ENCODE measurements at places on chromosomes 5 and 9.

GRCh38 chr5:43191740-43192557 lies at the start of gene NIM1K:
TSS of gene NIM1K (plus strand) at chr5:43192225. CDS start at chr5:43245776, 53,551 bp downstream.
- DNase-seq, result peak; percentile 43

DNA sequence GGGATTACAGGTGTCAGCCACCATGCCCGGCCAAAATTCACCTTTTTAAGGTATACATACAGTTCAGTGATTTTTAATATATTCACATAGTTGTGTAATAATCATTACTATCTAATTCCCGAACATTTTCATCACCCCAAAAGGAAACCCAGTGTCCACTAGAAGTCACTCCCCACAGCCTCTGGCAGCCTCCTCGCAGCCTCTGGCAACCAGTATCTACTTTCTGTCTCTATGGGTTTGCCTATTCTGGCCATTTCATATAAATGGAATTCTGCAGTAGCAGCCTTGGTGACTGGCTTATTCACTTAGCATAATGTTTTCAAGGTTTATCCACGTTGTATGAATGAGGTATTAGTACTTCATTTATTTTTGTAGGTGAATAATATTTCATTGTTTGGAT lies 59.0 kb downstream of the UBAP1 start:
- no peak for DNase-seq

- DNase-seq, result no peak
Observed at GRCh38 chr5:67202828-67203227, 6.2 kb upstream of the CD180 start.

GRCh38 chr9:93096131-93096802 lies at the start of gene CARD19:
TSS of gene CARD19 (plus strand) at chr9:93096217. CDS start at chr9:93096346, 129 bp downstream.
- DNase-seq, result peak; percentile 56

GRCh38 chr5:115733607-115734006 lies 82.9 kb downstream of the CDO1 start:
- DNase-seq, result no peak

DNA sequence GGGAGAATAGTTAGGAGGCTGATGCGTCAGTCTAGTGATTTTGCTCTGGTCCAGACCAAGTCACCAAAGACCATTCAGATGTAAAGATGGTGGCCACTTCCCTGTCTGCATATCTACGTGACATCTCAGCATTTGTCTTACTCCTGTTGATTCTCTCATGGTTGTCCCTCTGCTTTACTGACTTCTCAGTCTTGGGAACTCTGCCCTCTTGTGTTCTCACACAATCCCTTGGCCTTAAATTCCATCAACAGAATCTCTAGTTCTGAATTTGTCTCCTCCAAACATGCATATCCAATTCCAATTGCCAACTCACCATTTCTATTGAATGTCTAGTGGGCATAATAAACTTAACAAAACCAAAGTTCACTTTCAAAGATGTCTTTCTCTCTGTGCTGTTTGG lies 147.8 kb downstream of the SLC24A2 start:
- no peak for DNase-seq
